ENCODE measurements at places on chromosomes 1 and 21. TPM values are rescaled to one million over a fixed set of nuclear protein-coding genes. Genes with fewer than 3 reads are reported as not detected.
A peak's percentile ranks its signal among the peaks of the same experiment; 100 is the strongest.

- DNase-seq = no peak
Measured at GRCh38 chr1:203666609-203667008, 40.0 kb downstream of the ATP2B4 start.

DNA sequence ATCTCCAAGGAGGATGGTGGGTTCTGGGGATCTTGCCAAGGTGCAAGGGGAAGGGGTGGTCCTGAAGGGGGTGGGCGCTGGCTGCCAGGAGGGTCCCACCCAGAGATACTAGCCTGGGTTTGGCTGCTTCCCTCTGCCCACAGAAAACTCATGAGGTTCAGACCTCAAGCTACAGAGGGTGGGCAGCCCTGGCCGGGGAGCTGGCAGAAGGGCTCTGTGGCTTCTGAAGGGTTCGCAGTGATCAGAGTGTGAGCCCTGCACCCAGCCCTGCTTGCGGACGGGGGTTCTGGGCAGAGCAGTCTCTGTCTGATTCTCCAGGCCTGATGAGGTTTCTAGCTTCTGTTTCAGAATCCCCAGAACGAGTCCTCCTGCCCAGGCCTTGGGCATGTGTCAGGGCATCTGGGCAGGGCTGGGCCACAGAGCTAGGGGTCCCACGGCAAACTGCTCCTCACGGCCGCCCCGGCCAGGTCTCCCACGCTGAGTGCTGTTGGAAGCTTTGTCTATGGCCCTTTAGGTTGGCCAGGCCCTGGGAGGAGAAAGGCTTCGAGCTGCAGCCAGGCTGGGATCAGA is 635 bp upstream of the MMEL1 start:
- no peak for DNase-seq

GRCh38 chr1:175062858-175063257 is 4.8 kb upstream of the TNN start:
- DNase-seq = no peak

DNA sequence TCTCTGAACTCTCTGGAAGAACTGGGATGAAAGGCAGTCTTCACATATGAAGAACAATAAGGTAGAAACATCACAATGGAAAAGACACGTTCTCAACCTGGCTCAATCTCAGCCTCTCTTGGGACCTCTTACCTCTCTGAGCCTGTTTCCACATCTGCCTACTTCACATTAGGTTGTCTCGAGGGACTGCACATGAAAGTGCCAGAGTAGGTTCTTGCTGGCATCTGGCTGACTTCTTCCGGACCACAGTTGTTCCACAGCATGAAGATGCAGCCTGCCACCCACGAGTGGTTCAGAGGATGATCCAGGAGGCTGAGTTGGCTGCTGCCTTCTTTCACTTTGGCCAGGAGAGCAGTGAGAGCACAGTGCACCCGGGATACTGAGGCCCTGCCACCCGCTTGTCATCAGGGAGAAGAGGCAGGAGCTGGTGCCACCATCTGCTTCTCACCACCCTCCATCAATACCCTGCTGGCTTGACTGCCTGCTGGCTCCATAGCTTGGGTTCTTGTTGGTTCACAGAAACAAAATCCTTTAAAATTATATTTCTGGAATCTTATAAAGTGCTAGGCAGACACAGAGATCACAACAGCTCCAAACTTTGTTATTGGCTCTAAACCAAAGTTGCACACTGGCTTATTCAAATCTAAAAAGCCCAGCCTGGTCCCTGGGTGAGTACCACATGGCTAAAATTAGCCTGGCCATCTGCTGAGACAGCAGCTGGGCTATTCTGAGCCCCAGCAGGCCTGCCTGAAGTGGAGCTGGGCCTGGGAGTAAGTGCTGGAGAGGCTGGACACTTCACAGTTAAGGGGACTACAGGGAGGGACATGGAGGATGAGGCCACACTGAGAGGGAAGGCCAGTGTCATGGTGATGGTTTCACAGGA is 46.9 kb upstream of the LIN9 start:
- no peak for DNase-seq

DNA sequence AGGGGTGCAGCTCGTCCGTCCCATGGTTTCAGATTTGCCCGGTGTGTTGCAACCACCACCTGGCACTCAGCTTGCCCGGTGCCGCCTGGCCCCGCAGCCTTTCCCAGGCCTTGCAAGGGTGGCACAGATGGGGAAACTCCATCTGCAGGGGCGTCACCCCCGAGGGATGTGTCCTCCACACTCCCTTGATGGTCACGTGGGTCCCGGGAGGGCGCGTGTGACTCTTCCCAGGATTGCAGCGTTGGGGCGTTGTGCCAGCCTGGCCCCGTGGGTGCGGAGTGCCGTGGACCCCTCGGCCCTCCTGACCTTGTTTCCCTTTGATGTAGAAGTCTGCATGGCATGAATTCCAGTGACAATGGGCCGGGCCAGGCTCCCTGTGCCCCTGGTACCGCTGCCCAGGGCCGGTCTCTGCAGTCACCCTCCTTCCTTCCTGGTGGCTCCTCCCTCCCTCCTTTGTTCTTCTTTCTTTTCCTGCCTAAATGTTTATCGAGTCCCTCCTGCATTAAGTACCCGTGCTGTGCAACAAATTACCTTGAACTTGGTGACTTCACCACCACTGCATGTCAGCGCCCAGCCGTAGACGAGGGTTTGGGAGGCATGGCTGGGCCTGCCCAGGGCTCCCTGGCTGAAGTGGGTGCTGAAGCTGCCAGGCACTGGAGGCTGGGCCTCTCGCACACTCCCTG is 22.9 kb downstream of the RRP1 start:
- no peak for DNase-seq

- DNase-seq = no peak
Measured at GRCh38 chr1:220500372-220500771, 27.6 kb upstream of the MARK1 start.

Gene LRRC71
- not detected for total RNA-seq

GRCh38 chr1:245858022-245858721 is 648.9 kb downstream of the SMYD3 start:
- DNase-seq = no peak

Gene CHI3L1
- not detected for total RNA-seq

Gene LRRC53
- not detected for total RNA-seq

DNA sequence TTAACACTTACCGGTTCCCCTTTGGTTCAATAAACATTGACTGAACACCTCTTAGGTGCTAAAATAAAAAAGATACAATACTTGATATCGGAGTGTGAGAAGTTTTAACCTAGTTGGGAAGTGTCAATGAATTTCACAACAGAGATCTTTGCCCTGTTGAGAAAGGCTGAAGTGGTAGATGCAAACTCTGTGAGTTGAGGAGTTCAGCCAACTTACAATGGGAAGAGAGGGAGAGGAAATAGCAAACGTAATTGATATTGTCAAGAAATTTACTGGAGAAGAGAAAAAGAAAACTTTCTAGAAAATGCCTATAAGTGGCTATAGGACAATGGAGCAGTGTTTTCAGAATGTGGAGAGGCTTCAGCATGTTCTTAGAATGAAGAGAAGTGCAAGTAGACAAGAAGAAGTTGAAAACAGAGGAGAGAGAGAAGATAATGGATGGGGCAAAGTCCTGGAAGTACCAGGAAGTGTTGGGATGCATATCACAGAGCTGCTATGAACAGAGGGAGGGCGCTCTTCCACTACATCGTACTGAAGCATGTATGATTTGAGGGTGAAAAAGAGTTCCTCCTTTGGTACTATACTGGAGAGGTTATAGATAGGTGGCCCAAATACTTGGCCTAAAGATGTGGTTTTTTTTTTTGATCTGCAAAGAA is 48.9 kb downstream of the MEF2D start:
- no peak for DNase-seq

DNA sequence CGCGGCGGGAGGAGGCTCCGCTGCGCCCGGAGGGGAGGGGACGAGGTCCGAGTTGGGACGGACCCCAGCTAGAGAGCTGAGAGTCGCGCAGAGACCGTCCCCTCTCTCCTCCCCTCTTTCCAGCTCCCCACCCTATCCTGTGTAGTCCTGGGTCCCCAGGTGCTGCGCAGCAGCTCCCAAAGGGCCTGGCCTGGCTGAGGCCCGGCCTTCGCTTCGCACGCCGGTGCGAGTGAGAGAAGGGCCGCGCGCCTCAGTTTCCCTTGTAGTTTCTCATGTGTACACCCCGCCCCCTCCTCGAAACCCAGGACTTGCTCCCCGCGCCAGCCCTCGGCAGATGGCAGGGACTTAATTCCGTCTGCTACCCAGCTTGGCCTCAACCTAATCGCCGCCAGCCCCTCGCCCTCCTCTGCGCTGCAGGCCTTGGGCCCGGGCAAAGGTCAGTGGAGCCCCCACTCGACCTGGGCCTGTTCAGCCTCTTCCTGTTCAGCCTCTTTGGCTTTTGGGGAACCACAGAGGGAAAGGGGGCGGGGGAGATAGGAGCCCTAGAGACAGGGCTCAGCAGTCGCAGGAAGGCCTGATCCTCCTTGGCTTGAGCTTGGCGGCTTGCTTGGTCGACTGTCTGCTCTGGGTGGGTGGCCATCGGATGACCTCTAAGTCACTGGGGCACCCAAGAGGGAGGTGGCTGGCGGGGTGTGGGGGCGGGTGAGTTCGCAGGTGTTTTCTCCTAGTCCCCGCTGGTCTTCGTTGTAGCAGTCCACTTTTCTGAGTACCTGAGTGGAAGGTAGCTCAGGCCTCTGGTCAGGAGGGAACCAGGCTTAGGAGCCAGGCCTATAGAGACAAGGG is 1.0 kb downstream of the ZNF687 start:
- peak; percentile 58 for DNase-seq

GRCh38 chr1:84301785-84302385 is 377 bp downstream of the SAMD13 start:
- DNase-seq = no peak

Gene GPR37L1
- total RNA-seq = 0.27 TPM

GRCh38 chr1:91129458-91129857 is 107.6 kb upstream of the ZNF644 start:
- no peak for DNase-seq

Gene SMPDL3B
- 33.5 TPM for total RNA-seq

DNA sequence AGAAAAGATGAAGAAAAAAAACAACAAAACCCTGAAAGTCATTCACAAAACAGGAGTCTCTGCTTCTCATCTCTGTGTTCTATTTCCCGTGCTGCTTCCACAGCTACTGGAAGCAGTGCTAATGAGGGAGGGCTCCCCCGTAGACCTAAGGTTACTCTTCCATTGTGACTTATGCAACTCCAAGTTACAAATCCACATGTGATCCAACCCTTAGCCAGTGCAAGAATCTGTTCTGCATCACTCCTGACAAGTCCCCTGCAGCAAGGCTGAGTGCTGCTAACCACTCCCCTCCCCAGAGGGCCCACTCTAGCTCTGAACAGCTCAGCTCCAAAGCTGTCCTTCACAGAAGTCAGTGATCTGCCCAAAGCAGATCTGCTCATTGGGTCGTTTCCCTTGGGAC is 10.3 kb downstream of the DNALI1 start:
- no peak for DNase-seq

All from Peyer's patch (tissue), 4 donors.